Activated CD4-positive, CD25-positive, alpha-beta regulatory T cell (primary cell): ENCODE measurements at places on chromosomes 13 and 19.

DNA sequence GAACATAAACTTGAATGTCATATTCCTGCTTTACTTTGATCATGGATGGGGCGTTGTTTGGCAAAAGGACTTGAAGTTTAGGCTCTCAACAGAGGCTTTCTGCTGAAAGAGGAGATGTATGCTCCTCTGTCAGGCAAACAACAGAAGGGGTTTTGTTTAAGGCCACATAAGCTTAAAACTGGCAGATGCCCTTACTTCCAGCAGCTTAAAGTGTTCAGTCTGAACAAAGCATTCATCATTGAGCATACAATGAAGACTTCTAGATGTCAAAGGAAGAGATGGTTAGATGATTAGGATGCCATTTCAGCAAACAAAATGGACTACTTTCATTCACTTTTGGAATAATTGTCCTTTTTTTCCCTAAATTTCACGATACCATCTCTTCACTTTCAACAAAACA, 484.5 kb downstream of the SLITRK6 start:
- DNase-seq: no peak

DNA sequence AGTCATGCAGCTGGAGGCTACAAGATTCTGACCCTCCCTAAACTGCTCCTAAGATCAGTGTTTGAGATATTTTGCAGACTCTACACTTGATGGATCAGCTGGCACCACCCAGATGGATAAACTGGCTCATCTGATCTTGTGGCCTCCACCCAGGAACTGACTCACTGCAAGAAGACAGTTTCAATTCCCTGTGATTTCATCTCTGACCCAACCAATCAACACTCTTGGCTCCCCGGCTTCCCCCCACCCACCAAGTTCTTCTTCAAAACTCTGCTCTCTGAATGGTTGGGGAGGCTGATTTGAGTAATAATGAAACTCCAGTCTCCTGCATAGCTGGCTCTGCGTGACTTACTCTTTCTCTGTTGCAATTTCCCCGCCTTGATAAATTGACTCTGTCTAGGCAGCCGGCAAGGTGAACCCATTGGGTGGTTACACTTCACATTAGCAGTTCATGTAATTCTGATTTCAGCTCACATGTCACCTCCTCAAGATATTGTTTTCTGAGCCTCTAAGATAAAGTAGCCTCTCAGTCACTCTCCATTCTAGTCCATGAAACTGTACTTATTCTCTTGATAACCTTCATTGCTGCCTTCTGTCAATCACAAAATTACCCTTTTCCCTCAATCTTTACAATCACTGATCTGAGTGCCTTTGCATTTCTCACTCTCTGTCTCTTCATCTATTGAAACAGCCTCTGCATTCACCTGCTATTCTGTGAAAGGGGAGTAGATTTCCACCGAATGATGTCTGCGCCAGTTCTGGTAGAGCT, 9.9 kb upstream of the FPR3 start:
- no peak for DNase-seq

GRCh38 chr19:43555185-43555770, 20.0 kb downstream of the XRCC1 start:
- DNase-seq: peak; percentile 64

DNA sequence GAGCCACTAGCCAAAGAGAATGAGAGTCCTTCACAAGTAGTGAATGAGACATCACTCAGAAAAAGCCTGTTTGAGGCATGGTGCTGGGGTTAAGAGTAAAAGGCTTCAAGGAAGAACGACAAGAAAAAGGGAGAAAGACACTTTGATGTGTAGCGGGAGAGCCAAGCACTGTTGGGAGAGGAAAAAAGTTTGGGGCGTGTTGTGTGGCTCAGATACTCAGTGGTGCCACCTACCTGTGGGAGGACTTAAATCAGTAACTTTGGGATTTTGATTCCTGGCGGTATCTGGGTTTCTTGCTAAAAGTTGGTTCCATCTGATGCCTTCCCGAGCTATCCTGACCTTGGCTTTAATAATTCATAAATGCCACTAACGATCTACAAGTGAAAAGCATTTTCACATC, 12.3 kb downstream of the ELSPBP1 start:
- DNase-seq: no peak

DNA sequence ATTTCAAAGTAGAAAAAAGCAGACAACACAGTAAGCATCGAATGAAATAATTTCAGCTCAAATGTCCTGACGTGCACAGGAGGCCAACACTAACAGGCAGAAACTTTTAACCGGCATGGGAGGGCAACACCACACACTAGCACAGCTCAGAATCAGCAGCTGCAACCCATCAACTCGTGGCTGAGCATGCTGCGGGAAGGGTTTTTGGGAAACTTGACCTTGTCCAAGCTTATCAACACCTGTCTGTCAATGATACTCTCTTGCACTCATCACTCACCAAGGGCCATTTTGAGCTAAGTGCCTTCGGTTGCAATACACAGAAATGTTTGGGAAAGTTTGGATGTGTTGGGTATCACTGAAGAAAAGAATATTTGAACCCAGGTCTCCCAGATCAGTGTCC, 483.7 kb downstream of the TSHZ3 start:
- no peak for DNase-seq

DNA sequence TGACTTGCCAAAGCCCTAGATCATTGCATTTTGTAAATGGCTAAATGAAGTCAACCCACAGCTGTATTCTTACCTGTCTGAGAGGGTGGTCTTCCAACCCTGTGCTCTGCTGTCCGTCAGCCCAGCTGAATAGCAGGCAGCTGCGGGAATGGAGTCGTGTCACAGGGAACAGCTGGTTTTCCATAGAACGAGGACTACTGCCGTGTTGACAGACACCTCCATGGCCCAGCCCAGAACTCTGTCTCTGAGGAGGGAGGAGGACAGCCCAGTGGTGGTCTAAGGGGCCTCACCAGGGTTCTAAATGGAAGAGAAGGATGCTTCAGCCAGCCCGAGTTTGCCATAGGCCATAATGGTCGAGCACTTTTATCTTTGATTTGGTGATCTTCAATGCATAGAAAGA, 110.7 kb downstream of the SLC7A1 start:
- DNase-seq: no peak

DNA sequence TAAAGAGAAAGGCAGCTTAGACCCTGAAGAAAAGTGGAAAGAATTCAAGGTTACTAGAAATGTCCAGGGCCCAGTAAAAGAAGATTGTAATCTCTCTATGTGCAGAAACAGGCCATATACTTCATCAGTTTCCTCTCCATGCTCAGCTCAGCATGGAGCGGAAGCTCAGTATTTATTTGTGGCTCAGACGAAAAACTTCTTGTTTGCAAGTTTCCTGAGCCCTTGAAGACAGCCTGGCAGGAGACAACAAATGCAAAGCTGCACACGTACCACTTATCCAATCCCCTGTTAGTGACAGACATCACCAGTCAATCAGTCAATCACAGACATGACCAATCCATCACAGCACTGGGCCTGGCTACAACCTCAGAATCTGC, 8.1 kb upstream of the KLF2 start:
- no peak for DNase-seq

DNA sequence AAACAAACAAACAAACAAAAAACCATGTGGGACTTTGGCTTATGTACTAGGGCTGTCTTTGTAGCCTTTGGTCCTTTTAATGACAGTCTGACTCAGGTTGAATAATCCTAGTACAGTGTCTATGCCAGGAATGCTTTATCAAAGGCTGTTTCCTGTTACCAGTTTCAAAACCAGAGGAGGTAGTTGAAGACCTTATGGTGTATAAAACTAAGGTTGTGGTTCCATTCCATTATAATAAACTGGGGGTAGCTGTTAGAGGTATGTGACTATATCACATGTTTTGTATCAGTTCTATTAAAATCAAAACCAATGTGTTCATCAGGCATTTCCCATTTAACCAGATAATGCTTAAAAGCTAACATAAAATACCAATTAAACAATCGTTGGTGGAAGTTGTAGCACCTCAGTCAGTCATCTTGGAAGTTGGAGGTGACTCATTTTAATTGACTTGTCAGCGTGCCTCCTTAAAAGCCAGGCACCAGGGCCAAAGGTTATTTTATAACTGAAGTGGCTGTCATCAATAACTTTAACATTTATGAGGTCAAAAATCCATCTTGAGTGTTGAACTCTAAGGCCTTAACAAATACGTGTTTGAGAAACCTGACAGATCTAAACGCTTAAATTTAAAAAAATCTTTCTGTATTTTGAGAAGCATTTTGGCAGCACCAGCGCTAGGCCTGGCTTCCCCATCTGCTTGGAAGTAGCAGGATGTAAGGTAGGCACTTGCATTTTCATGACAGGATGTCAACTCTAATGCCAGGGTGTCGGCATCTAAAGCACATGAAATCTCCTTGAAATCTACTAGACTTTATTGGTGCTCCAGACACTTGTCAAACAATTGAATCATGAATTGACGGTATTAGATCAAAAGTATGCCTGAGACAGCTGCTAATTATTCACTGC, 162.5 kb downstream of the LMO7 start:
- DNase-seq: no peak

DNA sequence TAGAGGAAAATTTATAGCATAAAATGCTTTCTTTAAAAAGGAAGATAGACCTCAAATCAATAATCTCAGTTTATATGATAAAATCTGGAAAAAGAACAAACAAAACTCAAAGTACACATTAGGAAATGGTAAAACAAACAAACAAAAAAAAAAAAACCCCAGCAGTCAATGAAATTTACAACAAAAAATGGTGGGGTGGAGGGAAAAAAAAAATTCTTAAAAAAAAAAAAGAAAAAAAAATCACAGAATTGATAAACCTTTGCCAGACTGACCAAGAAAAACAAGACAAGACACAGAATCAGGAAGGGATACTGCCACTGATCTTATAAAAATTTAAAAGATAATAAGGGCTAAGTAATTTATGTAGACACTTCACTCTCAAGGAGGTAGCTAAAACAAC, 11.2 kb downstream of the TUBGCP3 start:
- no peak for DNase-seq

- DNase-seq: no peak
These were observed 29.2 kb downstream of the ZNF701 start for GRCh38 chr19:52599241-52599640.

DNA sequence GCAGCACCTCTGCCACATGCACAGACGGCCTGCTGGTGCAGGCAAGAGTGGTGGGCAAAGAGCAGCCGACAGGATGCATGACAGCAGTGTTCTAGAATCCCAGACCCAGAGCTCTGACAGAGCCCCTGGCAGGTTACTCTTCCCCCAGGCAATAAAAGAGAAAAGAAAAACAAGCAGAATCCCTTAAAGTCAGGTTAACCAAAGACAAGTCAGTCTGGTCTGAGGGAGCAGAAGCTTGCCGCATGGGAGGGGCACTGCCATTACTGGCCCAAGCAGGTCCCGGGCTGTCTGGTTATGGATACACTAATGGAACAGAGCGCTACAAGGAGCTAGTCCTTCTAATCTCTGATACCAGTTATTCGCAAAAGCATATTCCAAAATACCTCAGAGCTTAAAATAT, 36.1 kb upstream of the DOCK9 start:
- no peak for DNase-seq

- DNase-seq: no peak
These were observed 96.1 kb upstream of the MBNL2 start for GRCh38 chr13:97125810-97126738.

DNA sequence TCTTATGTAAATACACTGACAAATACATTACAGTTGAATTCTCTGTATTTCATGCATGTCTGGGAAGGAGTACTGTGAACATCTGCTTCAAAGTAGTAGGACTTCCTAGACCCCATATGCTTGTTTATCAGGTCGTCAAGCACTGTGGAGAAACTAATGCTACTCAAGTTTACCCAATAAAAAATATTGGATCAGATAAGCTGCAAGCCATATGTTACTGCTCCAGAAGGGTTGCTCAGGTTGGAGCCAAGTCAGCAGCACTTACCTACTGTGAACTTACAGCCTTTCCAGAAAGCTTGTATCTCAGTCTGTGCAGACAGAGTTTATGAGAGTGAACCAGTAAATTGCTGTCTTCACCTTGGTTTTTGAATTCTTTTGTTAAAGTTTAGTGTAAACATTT, 36.2 kb downstream of the SLAIN1 start:
- DNase-seq: no peak

DNA sequence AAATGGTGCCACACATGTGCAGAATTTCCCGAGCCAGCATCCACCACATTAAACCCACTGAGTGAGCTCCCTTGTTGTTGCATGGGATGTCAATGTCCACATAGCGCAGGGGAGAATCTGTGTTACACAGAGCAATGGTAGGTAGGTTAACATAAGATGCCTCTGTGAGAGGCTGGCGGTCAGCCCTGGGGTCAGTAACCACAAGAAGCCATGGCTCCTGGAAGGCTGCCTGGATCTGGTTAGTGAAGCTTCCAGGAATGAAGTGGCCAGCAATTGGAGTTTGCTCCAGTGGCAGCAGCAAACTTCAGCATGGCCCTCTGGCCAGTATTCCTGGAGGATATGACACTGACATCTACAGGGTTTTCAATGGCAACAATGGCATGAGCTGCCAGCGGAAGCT, 37.0 kb upstream of the PCDH9 start:
- no peak for DNase-seq

DNA sequence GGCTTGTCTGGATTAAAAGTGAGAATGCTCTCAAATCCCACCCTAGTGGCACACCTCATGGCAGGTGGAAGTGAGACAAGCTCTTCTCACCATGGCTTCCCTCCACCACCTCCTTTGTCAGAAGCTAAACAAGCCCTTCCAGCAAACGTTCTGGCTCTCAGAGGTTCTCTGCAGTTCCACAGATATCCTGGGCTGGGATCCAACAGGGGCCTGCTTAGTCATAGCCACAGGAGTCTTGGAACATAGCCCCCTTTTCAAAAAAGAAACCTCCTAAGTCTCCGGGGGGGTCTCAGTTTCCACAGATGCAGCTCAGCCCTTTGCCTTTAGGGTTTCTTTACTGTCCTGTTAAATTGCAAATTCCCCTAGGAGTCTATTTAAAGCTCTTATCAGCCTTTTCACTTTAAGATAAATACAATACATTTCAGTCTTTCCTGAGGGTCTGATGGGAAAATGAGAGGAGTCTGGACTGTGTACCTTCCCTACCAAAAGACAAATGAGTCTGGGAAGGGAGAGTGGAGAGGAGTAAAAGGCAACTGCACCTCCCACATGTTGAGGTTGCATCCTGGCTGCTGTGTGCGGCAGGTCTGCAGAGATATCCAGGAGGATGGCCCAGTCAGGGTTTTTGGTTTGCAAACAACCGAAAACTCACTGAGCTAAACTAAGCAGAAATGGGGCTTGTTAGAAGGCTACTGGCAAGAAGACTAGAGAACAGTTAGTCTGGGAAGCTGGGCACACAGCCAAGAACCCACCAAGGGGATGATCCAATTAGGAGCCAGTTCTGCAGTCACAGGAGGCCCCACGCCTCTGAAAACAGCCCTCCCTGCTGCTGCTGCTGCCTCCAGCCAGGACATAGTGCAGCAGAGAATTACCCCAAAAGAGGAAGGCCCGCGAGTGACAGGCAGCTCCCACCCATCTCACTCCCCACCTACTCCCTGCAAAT, 41.4 kb upstream of the SERP2 start:
- DNase-seq: no peak

DNA sequence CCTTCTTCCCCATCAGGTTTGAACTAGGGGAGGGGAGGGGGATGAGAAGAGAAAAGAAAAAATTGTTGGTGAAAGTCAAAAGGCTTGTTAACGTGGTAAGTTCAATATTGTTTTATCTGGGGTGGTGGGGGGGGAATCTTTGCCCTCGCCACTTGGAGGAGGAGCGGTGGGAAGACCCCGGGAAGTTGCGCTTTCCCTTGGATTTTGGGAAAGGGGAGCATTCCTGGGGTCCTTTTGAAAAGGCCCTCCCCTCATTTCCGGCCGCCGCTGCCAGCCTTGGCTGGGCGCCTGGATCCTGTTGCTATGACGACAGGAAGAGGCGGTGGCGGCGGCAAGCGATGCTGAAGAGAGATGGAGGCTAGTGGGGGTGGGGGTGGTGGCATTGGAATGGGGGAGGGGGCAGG, 4.6 kb upstream of the CACNG8 start:
- DNase-seq: no peak
